ENCODE measurements at places on chromosomes 1 and 21. TPM values are rescaled to one million over a fixed set of nuclear protein-coding genes. Genes with fewer than 3 reads are reported as not detected.

Gene CELA2B
- total RNA-seq = not detected

Gene ITLN2
- not detected for total RNA-seq

Gene CCDC181
- 0.58 TPM for total RNA-seq

Gene PPIAL4G
- total RNA-seq = not detected

Gene HCN3
- total RNA-seq = 3.3 TPM

Gene HAPLN2
- total RNA-seq = 0.35 TPM

Gene PM20D1
- 0.29 TPM for total RNA-seq

Gene GPA33
- total RNA-seq = 0.29 TPM

Gene NBPF8
- 10.7 TPM for total RNA-seq

Gene NR0B2
- total RNA-seq = 0.29 TPM

Gene HES3
- total RNA-seq = not detected

Gene FOXD2
- total RNA-seq = 0.13 TPM

Gene OR2T2
- total RNA-seq = not detected

Gene LCE1B
- total RNA-seq = not detected

Gene NBPF6
- not detected for total RNA-seq
